ENCODE measurements at places on chromosomes 3 and 15.

- DNase-seq: no peak
Measured at GRCh38 chr3:108623504-108623903, 34.0 kb downstream of the DZIP3 start.

DNA sequence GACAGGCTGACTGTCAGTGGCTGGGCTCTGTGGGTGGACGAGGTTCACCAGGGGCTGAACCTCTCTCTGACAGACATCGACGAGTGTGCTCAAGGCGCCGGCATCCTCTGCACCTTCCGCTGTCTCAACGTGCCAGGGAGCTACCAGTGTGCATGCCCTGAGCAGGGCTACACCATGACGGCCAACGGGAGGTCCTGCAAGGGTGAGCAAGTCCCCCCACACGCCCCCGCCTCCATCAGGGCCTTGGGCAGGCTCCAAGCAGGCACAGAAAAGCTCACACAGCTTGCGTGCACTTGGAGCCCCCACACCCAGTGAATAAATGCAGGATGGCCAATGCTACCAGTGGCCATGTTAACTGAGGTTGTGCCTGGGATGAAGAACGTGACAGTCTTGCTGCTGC is 82.3 kb downstream of the FBLN2 start:
- DNase-seq: no peak

DNA sequence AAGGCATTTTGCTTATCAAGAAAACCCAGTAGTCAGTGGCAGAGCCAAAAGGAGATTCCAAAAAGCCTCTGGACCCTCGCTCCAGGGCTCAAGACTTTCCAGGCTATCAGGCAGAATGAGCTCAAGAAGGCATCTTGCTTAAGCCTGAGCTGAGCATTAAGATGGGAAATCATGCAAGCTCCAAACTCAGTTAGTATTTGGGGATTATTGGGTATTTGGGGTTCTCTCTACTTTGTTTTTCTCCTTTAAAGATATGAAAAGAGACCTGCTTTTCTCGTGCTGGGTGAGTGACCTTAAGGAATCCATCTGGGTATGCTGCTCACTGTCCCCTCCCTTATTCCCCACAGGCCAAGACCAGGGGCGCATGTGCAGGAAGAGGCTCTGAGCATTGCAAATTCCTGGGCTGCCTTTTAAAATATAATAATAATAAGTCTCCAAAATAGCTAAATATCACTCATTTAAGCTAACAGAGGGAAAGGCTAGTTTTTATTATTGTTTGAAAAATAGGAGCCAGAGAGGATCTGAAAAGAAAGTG is 75.4 kb upstream of the HACD2 start:
- no peak for DNase-seq

- no peak for DNase-seq
Measured at GRCh38 chr15:76999996-77000395, 5.1 kb downstream of the PSTPIP1 start.

DNA sequence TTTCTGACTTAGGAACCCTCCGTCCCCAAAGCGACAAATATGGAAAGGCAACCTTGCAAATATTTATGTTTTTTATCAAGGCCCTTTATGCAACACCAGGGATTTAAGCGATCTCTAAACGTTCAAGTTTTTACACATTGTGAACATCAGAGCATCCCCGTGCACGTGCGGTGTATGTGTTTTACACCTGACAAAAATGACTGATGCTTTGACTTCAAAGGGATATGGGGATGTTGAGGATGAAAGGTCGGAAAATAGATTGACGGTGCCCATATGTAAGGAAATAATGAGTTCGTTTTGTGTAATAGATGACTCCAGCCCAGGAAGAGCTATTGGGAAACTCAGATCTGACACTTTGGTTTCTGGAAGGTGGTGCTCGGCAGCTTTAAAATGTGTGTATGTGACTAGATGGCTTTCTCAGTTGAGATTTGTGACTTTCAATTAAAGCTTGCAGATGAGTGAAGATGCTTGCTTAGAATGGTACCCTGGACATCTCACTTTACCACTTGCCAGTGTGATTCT is 866 bp downstream of the SLC49A4 start:
- no peak for DNase-seq

DNA sequence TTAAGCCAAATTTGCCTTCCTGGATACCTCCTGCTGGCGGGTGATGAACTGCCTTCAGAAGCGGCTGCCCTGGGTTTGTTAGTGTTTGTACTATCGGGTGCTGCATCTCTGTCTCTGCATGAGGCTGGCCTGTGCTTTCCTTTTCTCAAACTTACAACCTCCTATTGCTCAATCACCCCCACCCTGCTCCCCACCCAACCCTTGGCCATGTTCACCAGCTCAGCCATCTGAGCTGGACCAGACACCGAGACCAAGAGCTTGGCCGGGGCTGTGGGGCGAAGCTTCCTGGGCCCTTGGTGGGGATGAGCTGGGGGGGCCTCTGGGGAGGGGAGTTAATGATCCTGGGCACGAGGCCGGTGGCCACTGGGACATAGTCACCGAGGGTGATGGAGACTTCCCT is 16.8 kb upstream of the FBLN2 start:
- DNase-seq: no peak

DNA sequence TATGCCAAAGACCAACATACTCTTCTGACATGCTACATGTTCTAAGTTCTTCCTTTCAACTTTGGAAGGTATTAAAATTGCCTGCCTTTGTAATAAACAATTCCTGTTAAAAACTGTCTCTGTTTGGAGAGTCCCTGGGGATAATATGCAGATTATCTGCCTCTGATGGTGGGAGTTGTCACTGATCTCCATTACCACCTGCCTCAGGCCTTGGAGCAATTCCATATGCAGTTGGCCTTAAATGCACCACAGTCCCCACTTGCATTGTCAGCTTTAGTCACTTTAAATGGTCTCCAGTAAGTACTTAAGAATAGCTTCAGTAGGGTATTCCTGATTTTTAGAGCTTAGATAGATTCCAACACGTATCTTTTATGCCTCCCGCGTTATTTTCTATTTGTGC is 121.1 kb upstream of the GOLIM4 start:
- no peak for DNase-seq

DNA sequence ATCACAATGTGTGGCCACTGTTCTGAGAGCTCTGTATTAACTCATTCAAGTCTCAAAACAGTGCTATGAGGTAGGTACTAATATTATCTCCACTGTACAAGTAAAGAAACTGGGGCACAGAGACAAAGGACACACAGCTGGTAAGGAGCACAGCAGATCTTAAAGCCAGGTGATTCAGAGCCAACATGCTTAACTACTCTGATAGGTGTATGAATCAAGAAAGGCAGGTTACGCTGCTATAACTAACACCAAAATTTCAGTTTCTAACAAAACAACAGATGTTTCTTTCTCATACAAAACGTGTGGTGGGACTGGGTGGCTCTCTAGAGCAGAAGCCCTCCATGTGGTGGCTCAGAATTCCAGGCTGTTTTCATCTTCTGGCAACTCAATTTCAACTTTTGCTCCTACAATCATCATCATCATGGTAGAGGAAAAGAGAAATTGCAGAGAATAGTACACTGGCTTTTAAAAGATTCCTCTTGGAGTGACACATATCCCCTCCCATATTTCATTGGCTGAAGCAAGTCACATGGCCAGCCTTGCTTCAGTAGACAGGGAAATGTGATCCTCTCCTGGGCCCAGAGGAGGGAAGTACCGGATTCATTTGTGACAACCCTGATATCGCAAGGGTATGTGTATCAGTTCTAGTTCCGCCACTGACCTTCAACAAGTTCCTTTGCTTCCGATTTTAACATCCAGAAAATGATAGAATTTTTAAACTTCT is 126.2 kb upstream of the PTX3 start:
- DNase-seq: no peak
